KG1 (cell line): ENCODE measurements at places on chromosomes 6 and 20.

- DNase-seq = no peak
Observed at GRCh38 chr6:116761779-116762178, 3.7 kb downstream of the FAM162B start.

GRCh38 chr20:40765814-40766480 lies 76.9 kb upstream of the MAFB start:
- DNase-seq = no peak

DNA sequence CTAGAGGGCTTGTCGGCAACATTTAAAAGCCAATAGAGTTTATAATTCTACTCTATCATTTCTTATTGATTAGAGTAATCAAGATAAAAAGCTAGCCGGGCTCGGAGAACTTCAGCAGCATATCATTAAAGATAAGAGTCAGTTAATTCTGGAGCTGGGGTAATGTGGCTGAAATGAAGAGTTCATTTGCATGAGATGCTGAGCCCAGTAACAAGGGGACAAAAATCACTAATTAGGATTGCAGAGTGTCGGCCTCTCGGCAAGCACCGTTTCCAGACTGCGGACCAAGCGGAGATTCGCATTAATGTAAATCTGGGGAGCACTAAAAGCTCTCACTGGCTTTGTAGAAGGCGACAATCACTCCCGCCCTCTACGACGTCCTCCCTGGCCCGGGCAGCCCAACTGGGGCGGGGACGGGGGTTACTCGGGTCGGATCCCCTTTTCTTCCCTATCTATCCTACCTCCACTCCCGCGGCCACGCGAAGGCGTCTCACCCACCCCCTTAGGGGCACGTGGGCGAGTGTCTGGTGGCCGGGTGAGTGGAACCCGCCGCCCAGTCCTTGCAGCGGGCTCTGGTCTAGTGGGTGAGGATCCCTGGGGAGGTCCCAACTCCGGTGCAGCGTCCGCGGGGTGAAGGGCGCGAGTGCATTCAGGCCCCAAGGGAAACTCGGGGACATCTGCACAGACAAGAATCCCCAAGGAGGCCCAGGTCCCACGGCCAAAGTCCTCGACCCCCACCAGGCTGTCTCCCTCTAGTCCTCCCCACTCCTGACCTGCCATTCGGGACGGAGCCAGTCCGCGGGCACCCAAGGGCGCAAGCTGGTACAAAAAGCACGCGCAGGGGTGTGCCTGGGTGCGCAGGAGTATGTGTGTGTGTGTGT lies 42.2 kb upstream of the OSTM1 start:
- DNase-seq = no peak

GRCh38 chr6:31357886-31358285 lies 907 bp upstream of the HLA-B start:
- no peak for DNase-seq

DNA sequence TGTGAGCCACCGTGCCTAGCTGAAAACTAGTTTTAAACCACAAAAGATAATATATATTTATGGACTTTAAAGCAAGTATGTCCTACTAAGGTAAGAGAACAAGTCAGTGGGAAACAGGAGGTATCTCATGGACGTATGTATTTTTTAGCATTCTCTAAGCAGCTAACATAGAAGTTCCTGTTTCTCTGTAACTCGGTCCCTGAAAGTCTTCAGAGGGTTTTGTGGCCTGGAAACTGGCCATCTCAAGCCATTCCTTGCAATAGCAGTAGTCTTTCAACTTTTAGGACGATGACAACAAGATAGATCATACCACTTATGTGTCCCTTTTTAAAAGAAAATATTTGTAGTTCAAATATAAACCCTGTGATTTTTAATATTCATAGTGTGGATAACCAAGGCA lies 95.6 kb upstream of the RALGAPA2 start:
- no peak for DNase-seq

- no peak for DNase-seq
Observed at GRCh38 chr6:154380741-154381140, 24.1 kb upstream of the IPCEF1 start.

- no peak for DNase-seq
Observed at GRCh38 chr6:137926207-137926731, 59.2 kb downstream of the TNFAIP3 start.

GRCh38 chr6:165183071-165183470 lies 126.3 kb downstream of the C6orf118 start:
- DNase-seq = no peak

DNA sequence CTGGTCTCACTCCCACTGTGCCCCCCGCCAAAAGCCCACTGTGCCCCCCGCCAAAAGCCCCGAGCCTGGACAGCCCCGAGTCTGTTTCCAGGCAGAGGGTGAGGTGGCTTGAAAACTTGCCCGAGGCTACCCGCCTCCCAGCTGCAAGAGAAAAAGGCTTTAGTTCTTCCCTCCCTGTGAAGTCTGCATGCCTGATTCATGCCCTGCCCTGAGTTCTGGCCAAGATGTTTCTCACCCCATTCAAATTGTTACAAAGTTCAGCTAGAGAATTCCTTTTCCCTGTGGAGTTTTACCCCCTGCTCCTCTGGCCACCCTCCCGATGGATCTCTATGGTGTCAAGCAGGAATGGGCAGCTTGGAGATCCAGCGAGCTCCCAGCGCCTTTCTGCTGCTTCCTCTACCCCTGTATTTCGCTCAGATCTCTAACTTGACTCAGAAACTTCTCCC lies 298.8 kb upstream of the MAP3K7 start:
- no peak for DNase-seq
